ENCODE measurements at places on chromosomes 6 and 20.

GRCh38 chr6:35035481-35036030 lies 105.6 kb downstream of the TCP11 start:
- no peak for DNase-seq

DNA sequence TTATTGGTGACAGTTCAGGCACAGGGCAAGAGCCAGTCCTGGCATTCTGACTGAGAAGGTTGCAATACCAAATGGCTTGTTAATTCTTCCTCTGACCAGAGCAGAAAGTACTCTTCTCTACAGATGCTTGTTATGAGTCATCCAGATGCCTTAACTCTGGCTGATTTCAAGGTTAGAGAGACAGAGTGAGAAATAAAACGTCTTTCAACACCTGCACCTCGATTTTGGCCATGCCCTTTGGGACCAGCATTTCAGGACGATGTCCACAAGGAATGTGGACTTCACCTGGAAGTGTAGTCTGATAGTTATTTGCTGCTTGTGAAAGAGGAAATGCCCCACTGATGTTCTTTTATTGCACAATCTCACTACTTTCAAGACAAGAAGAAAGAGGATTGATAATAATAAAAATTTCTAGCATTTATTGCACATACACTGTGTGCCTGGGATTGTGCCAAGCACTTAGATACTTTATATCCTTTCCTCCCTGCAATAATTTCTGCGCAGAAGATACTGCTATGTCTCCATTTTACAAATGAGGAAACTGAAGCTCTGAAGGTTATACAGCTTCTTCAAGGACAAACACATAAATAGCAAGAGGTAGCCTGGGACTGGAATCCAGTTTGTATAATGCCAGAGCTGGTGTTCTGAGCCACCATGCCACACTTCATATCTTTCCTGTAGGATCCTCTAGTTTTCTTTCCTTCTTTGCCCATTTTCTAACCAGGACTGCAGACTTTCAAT lies 33.5 kb upstream of the MCM3 start:
- DNase-seq, result no peak

DNA sequence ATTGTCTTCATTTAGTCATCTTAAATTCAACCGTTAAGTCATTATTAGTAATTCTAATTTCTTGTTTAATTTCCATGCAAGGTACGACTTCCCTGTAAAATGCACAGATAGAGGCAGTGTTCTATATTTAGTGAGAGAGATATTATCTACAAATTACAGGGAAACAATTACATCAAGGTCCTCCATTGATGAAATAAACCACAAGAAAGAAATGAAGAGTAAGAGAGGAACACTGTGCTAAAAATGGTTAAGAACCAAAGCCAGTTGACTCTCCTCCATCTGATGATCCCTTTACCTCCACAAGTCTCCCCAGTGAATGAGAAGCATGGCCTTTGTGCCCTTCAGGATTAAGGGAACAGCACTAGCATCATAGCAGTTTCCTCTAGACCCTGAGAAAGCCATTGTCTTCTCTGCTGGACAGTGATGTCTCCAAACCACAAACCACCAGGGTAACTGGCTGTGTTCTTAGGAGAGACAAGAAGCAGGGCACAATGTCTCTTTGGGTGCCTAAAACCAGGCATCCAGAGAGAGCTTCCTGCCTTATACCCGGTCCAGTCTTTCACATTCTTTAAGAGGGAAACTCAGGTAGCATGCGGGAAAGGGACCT lies 38.1 kb downstream of the IRF4 start:
- DNase-seq, result no peak

DNA sequence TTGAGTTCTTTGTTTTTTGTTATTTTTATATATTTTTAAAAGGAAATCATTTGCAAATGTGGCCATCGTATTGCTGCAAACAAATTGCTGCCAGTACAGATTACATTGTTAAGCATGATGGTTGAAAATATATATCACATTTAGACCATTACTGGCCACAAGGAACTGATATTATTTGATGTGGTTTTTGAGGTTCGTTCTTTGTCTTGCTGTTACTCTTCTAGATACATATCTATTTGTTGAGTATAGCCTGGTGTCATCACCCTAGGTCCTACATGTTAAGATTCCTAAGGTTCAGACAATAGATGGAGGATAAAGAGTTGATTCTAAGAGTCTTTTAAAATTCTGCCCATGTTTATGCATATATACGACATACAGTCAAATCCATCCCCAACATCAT lies 306.0 kb downstream of the FARS2 start:
- no peak for DNase-seq

GRCh38 chr6:100851819-100852218 lies 29.3 kb downstream of the ASCC3 start:
- no peak for DNase-seq

DNA sequence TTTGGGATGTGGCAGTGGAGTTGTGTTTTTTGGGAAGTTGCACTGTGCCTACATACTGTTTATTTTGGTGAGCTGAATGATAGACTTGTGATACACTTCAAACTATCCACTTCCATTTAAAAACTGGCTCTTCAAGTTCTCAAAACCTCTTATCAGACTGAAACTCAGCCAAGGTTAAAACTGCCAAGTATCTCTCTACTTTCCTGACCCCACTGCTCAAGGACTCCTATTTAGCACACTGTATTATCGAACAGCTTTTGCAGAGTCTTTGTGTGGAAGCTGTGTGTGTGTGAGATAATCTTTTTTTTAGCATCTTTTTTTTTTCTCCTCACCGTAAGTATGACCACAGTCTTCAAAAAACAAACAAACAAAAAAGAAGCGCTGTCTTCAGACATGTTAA lies 21.1 kb downstream of the STX11 start:
- DNase-seq, result no peak

- DNase-seq, result no peak
Measured at GRCh38 chr20:41696428-41696827, 78.3 kb upstream of the CHD6 start.

- DNase-seq, result no peak
Measured at GRCh38 chr6:156790711-156791319, 13.6 kb downstream of the ARID1B start.

GRCh38 chr6:143339223-143339622 lies 111.3 kb downstream of the ADAT2 start:
- no peak for DNase-seq

DNA sequence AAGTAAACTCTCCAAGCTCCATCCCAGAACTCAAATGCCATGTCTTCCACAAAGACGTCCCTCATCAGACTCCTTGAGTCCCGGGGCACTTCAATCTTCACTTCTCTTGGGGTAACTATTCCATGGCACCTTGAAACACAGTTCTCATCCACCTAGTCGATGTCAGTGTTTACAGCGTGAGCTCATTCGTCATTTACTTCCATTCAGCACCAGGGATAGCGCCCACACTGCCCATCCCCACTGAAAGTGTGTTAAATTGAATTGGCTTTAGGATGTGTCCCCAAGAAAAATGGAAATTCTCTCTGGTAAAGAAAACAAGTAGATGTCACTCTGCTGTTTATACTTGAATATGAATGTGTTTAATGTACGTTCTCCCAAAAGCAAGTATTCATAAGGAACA lies 31.3 kb downstream of the KCNK15 start:
- no peak for DNase-seq

Measured in DMS 273 treated with DMSO at 0.1 percent for 48 hours (cell line).